Activated CD4-positive, alpha-beta T cell treated with anti-CD3 and anti-CD28 coated beads, Interleukin-2, amount 50 U/mL, for 4 hours (primary cell): ENCODE measurements at places on chromosomes 4 and X.

DNA sequence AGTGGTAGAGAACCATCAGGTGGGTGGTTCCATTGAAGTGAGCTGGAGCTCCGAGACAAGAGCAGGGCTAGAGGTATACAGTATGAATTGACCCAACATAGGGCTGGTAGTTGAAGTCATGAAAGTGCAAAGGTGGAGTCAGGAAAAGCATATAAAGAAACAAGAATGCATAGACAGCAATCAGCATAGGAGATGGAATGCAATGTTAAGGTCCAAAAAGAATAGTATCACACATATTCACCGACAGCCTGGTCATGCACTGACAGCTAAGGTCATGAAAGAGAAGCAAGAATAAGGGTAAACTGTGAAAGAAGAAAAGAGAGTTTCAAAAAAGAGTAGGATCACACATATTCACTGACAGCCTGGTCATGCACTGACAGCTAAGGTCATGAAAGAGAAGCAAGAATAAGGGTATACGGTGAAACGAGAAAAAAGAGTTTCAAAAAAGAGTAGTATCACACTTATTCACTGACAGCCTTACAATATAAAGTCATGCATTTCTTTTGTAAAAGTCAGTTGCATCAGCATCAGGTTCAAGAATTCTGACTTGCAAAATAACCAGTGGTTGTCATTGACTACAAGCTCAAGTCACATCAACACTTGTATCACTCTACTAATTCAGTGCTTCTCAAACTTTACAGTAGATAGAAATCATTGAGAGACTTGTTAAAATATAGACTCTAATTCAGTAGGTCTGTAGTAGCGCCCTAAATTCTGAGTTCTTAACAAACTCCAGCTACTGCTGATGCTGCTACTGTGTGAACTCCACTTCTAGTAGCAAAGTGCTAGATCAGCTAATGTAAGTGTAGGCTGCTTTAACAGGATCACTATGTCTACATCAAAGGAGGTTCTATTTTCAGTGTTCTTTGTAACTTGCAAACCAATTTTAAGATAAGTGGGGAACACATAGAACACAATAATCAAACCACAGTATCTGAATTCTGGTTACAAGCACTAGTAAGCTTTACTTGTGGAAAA, 221.9 kb downstream of the PDGFC start:
- no peak for DNase-seq

DNA sequence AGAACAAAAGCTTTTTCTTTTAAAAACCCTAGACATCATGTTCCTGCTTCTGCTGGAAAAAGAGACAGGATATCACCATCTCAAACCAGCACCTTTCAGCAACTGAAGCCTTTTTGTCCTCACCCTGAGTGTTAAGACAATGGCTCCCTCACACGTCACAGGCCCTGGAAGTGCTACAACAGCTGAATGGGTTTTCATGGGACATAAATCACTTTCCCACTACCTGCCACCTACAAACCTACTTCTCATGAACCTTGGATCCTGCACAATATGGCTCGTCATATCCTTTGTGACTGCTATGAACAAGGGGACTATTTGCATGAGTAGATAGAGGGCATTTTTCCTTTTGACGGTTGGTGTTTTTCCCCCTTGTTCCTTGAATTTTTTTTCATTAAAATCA, 93.6 kb downstream of the TSPAN5 start:
- no peak for DNase-seq

- no peak for DNase-seq
Measured at GRCh38 chr4:20299515-20299914, 47.8 kb downstream of the SLIT2 start.

- no peak for DNase-seq
Measured at GRCh38 chrX:8711401-8711800, 20.5 kb downstream of the ANOS1 start.

GRCh38 chr4:166842795-166843261, 391.5 kb downstream of the SPOCK3 start:
- DNase-seq, result no peak

GRCh38 chr4:140875746-140876452, 119.7 kb upstream of the TBC1D9 start:
- no peak for DNase-seq

GRCh38 chr4:152138451-152138850, 377.6 kb upstream of the GATB start:
- no peak for DNase-seq

DNA sequence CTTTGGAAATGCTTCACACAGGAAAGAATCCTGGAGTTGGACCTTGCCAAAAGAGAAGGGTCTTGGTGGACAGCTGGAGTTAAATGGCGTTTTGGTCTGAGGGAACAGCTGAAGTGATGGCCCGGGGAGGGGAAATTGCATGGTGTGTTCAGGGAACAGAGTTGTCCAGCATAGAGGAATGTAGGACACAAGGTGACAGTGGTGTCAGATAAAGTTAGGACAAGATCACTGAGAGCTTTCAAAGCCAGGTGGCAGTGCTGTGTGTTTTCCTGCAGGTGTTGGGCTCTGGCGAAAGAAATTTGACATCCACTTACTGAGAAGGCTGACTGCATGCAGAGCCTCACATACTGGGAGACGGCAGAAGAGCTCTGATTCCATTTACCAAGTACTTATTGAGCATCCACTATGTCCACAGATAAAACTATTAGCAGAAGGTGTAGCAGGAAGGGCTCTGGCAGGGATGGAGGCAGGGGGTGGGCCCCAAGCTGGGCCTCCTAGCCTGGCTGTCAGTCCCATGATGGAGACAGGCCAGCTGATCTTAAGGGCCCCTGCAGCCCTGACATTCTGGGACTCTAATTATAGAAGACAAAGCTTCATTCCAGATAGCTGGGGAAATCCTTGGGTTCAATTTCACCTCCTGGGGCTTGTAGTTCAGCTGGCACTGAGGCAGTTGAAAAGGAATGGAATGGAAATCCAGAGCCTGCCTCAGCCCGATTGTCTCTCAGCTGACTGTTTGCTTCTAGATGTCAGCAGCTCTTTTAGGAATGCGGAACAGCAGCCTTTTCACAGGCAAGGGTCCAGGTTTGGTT, 150.2 kb upstream of the MAMLD1 start:
- DNase-seq, result no peak

DNA sequence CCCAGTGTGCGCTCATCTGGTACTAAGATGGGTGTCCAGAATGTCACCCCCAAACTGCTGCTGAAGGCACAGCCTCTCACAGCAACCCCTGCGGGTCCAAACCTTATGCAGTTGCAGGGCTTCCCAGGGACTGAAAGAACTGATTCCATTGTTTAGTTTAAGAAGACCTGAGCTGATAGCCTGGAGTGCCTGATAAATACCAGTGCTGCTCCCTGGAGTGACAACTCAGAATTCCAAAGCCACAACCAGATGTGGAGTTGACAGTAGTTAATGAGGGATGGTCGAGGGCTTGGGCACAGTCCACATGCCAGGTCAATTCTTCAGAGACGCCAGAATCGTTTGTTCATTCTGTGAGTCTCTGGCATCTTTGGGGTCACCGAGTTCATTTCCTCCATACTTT, 71.2 kb downstream of the LNX1 start:
- no peak for DNase-seq

DNA sequence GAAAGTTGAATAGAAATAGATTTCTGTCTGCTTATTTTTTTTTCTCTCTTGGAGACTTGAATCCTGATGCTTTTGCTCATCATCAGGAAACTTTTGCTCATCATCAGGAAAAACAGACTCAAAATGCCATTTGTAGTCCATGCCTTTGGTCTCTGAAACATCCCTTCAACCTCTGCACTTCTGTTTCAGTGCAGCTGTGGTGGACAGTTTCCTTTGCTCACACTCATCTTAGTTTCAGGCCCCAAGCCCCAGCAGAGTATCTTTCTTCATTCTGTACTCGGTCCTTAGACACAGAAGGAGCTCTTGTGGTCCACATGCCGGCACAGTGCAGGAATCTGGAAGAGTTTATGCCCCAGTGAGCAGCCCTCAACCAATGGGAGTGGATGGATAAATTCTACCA, 337.9 kb downstream of the PPP3CA start:
- DNase-seq, result no peak

- no peak for DNase-seq
Measured at GRCh38 chr4:144302704-144303536, 162.4 kb upstream of the GYPA start.

- no peak for DNase-seq
Measured at GRCh38 chr4:173288698-173289352, 45.3 kb downstream of the HMGB2 start.

- DNase-seq, result no peak
Measured at GRCh38 chr4:173171098-173171497, 2.5 kb downstream of the GALNT7 start.

- DNase-seq, result no peak
Measured at GRCh38 chr4:181905708-181906107, 337.5 kb upstream of the TENM3 start.

- no peak for DNase-seq
Measured at GRCh38 chr4:34105311-34105710, 2139.0 kb downstream of the ARAP2 start.

DNA sequence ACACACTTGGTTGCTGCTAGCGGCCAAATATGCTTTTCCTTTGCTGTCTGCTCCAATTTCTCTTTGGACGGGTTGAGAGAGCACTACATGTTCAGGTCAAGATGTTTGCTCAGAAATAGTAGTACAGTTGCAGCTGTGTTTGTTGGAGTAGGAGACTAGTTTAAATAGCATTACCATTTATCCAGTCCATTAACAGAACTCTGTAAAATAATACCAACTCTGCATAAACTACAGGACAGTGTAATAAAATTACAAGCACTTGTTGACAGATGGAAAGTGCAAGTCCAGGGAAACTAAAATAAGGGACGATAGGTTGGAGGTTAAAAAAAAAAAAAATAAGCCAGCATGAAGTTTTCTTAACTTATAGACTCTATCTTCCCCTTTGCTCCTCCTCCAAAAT, 20.2 kb downstream of the SLIT2 start:
- DNase-seq, result no peak

DNA sequence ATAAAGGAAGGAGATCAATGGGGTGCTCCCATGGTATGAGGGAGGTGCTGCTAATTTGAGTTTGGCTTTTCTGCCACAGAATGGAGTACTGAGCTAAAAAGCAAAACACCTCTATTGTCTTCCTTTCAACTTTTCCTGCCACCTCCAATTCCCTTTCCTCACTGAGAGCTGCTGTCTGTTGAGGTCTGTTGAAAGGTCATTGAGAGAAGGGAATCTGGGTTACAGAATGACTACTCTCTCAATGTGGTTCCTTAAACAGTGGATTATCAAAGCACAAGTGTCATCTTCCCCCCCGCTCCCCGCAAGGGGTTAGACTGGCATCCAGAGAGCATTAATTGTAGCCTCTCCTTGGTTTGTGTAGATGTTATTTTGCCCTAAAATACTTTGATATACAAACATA, 10.7 kb downstream of the USP9X start:
- no peak for DNase-seq

DNA sequence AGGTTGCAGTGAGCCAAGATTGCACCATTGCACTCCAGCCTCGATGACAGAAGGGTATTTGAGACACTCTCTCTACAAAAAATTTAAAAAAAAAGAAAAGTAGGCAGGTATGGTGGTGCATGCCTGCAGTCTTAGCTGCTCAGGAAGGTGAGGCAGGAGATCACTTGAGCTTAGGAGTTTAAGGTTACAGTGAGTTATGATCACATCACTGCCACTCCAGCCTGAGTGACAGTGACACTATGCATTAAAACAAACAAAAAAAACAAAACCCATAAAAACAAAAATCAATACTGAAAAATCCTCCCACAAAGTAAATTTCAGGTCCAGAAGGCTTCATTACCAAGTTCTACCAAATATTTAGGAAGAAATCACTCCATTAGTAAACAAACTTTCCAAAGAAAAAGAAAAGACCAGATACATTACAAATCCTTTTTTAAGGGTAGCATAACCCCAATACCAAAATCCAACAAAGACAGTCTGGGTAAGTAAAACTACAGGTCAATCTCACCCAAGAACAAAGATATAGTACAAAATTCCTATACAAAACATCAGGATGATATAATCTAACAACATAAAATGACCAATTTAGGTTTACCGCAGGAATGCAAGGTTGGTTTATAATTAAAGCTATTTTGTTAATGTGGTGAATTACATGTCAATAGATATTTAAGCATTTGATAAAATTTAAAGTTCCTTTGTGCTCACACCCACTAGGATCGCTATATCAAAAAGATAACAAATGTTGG, 11.7 kb downstream of the NELFA start:
- no peak for DNase-seq

- no peak for DNase-seq
Measured at GRCh38 chr4:114279711-114280110, 300.3 kb upstream of the ARSJ start.
